ENCODE measurements at places on chromosomes 5 and 9.

- DNase-seq: no peak
These were observed 11.8 kb downstream of the ALDH1B1 start for GRCh38 chr9:38404314-38404713.

GRCh38 chr5:158839638-158840037 is 260.1 kb downstream of the EBF1 start:
- DNase-seq: no peak

DNA sequence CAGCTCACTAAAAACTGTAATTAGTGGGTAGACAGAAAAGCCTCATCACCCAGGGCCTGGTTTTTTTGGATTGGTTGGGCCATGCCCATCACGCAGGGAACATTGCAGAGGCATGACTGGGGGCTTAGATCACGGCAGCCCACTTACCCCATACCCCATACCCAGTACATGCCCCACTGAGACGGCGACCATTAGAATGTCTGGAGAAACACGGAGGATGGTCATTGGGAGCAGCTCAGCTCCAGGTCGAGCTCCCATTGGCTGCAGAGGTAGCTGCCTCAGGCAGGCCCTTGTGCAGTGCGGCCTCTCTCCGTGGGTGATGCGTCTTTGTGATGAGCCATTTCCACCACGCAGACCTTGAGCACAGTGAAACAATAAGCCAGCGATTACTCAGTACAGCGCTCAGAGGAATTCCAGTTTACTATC is 204.0 kb downstream of the GADD45G start:
- no peak for DNase-seq

- no peak for DNase-seq
These were observed 378.3 kb downstream of the BRINP1 start for GRCh38 chr9:118990949-118991348.

DNA sequence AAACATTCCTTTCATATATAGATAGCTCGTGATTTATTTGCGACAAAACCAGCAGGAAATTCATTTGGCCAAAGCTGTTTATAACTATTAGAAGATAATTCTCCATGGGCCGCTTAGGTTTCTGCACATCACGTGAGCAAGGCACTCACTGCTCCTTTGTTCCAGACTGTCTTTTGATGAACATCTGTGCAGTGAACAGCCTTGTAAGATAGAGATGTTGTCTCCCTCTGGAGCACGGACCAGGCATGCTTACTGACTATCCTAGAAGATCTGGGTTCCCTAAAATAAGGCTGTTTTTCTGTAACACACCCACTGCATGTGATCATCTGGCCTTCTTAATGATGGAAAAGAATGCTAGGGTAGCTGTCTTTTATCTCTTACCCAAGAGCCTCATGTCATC is 30.9 kb downstream of the YIPF5 start:
- DNase-seq: no peak

DNA sequence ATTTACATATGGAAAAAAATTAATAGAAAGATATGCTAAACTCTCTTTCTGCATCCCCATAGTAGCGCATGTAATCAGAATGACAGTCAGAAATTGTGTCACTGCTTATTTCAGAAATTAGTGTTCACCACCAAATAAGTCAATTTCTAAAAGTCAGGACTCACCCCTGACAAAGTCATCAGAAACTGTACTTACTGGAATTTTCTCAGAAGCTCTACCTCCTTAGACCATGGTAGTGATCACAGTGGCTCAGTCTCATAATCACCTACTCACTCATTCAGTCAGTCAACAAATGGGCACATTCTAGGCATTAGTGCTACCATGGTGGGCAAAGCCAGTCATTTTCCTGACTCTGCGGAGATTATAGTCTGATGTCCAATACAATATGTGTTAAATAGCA is 22.0 kb downstream of the THBS4 start:
- DNase-seq: no peak

GRCh38 chr5:146785065-146785464 is 93.5 kb downstream of the PPP2R2B start:
- no peak for DNase-seq

DNA sequence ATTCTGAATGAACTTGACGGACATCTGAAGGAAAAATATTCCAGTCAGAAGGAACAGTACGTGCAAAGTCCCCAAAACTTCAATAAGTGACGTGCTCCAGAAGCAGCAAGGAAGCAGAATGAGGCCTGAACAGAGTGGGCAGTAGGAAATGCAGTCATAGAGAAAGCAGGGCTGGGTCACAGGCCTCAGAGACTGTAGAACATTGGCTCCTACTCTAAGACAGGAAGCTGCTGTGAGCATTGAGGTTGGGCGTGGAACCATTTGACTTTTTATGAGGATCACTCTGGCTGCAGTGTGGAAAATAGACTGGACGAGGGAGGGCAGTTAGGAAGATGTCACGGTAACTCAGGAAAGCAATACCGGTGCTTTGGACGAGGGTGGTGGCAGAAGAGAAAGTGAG is 64.0 kb downstream of the DOCK8 start:
- DNase-seq: peak; percentile 53

- no peak for DNase-seq
These were observed 13.5 kb upstream of the FAM120A start for GRCh38 chr9:93437996-93438395.

DNA sequence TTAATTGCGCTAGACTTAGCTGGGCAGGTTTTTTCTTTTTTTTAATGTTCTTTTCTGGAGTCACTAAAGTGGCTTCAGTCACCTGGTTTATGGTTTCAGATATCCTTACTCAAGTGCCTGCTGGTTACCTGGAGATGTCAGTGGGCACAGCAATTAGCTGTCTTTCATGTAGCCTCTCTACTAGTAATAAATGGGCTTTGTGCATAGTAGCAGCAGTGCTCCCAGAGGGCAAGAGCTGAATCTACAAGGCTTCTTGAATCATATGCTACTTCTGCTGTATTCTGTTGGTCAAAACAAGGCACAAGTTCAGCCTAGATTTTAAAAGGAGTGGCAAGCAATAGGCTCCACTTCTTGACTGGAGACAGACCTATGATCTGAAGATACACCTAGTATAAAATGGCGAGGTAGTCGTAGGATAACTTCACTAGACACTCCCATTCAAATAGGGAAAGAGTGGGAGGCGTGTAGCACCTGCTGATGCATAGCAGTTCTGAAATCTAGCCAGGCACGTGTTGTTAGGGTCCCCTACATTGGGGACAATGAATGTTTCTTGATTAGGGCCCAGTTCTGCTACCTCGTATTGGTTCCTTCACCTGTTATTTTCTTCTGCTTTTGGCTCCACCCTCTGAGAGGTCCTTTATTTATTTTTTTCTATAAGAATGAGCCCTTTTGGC is 7.0 kb downstream of the SCAMP1 start:
- DNase-seq: no peak

GRCh38 chr5:55591686-55592085 is 56.9 kb upstream of the PLPP1 start:
- no peak for DNase-seq

DNA sequence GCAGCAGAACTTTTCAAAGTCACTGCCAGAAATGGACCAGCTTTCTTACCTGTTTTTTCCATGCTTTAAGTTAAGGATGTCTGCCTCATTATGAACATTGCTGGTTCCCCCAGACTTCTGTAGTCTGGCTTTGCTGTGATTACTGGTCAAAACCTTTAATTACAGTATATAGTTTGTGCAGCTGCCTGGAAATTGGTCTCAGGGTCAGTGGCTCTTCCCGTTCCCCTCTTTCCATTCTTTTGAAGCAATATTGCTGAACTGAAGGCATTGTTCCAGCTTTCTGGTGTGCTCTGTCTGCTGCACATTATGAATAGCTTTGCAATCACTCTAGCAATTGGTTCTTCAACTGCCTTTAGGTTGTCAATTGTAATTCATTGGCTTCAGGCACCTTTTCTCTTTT is 206.5 kb downstream of the ARL15 start:
- DNase-seq: no peak

DNA sequence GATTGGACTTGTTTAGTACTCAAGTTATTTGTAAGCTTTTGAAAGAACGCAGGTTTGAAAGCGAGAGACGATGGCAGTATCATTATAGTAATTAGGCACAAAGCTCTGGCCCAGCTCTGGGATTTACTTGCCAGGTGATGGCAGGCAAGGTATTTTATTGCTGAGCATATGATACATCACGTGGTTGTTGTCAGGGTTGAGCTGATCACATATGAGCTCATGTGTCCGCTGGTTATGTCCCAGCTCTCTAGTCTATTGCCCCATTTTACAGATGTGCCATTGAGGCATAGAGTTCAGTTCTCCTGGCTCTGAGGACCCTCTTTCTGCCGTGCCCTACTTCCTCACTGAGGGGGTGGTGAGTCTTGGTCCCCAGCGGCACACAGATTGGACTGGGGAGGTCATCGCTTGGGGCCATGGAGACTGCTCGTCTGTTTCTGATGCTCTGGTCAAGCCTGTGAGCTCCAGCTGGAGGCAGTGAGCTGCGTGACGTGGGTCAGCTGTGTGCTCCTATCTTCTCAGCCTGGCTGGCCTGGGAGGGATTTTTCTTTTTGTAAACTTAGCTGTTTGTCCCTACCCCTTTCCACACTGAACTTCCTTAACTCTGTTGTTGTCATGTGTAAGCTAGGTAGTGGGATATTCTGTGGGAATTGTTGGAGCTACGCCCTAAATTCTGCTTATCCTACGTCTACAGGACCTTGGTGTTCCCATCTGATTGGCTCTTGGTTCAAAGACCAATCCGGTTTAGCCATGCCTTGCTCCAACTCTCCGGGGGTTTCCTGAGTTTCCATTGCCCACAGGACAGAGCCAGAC is 2.2 kb downstream of the NXNL2 start:
- no peak for DNase-seq

DNA sequence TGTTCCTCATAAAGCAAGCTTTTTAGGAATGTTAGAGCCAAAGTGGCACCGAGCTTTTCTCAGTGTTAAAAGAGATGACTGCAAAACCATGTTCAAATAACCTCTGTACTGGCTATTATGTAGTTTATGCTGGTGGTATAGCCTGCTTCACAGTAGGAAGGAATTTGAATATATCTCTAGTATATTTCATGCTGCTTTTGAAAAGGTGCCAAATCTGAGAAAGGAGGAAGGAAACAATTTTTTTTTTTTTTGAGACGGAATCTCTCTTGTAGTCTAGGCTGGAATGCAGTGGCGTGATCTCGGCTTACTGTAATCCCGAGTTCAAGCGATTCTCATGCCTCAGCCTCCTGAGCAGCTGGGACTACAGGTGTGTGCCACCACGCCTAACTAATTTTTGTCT is 13.5 kb downstream of the CREBRF start:
- no peak for DNase-seq

DNA sequence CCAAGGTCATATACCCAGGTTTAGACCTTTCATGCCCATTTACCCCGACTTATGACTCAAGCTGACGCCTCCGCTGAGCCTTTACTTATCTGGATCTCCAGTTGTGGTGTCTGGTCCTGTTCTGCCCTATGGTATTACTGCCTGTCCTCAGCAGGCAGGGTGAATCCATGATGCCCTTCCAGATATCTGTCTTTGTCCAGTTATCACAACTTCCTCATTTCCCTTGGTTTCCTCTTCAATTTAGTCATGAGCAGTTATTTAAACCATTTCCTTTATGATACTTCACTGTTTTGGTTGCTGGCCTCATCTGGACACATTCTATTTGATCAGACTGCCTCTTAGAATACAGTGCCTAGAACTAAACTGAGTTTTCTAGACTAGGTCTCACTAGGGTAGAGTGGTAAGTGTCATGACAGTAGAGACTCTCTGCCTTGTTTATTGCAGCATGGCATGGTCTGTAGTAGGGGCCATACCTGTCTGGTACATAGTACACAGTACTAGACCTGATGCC is 93.3 kb downstream of the MELK start:
- no peak for DNase-seq

DNA sequence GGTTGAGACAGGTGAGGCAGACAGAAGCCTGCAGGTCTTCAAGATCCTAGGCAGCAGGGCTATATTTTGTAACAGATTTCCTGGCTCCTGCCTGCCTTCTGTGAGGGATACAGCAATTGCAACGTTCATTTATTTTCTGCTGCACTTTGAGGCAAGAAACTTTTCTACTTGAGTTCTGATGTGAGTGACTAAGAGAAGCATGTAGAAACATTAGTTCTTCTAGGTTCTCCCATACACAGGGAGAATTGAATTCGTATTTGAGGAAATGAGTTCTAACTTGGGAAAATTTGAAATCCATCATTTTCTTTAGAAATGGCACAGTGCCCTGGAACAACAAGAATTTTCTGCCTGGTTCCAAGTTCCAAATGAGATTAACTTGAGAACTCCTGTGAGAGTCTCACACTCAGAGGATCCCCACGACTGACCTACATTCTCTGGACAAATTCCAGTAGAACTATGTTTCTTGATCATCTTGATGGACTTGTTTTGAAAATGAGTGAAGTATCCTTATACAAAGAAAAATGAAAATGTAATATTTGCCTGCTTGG is 15.0 kb downstream of the MAMDC2 start:
- DNase-seq: no peak

DNA sequence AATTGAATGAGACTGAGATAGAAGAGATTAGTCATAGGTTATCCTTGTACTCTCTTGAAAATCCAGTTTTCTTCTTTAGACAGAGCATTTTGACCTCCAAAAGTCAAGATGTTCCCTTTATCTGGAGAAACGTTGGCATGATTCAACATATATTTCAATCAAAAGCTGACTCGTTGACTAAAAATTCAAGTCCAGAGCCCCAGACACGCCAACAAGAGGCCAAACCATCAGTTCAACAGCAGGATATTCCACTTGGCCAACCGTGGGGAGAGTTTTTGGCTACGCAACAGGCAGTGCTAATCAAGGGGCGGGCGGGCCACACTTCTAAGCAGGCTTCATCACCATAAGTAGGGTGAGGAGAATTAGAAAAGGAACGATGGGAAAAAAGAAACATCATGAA is 119.1 kb downstream of the SLIT3 start:
- no peak for DNase-seq

DNA sequence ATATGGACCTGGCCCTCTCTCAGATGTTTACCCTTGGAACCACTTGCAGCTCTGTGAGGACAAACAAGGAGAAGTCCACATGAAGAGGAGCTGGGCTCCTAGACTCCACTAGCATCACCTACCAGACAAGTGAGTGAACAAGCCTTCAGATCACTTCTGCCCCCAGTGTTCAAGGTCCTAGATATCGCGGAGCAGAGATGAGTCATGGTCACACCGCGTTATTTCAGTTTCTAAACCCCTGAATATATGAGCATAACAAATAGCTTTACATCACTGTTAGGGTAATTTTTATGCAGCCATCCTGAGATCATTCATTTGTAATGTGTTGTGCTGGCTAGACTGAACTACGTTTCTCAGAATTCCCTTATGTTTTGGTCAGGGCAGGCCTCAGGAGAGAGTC is 77.0 kb upstream of the DAP start:
- DNase-seq: no peak

GRCh38 chr5:17216974-17217492 is 398 bp upstream of the BASP1 start:
- no peak for DNase-seq

GRCh38 chr9:137255448-137256114 is 454 bp downstream of the NELFB start:
- peak; percentile 29 for DNase-seq

GRCh38 chr9:121053544-121053943 is 3.5 kb upstream of the C5 start:
- DNase-seq: no peak

DNA sequence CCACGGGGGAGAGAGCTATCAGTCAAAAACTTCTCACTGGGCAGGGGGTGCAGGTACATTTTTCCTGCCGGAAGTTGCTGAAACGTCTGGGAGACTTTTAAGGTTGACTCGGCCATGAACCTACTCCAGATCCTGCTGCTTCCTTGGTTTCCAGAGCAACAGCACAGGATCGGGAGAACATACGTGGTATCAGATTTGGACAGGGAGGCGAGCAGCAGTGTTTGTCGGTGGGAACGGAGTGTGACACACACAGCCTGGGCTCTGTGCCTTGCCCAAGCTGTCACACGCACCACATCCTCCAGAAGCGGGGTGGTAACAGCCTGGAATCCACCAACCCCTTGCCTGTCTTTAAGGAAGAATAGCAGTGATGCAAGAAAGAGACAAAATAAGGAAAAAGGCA is 276.5 kb downstream of the SLIT3 start:
- no peak for DNase-seq

Data from CD4-positive, alpha-beta T cell treated with Interleukin-6 at 100 ng/mL for 8 hours (primary cell).